T-helper 17 cell (primary cell): ENCODE measurements at places on chromosomes 7 and 10.

GRCh38 chr10:2476218-2476811 lies 591.0 kb upstream of the PFKP start:
- no peak for DNase-seq

DNA sequence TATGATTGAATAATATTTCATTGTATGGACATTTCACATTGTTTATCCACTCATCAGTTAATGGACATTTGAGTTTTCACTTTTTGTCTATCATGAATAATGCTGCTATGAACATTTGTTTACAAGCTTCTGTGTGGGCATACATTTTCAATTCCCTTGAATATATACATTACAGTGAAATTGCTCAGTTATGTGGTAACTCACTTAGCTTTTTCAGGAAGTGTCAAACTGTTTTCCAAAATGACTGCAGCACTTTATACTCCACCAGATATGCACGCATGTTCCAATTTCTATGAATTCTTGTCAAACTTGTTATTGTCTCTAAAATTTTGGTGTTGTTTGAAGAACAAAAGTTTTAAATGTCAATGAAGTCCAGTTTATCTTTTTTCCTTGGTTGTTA lies 401.2 kb downstream of the THSD7A start:
- no peak for DNase-seq

DNA sequence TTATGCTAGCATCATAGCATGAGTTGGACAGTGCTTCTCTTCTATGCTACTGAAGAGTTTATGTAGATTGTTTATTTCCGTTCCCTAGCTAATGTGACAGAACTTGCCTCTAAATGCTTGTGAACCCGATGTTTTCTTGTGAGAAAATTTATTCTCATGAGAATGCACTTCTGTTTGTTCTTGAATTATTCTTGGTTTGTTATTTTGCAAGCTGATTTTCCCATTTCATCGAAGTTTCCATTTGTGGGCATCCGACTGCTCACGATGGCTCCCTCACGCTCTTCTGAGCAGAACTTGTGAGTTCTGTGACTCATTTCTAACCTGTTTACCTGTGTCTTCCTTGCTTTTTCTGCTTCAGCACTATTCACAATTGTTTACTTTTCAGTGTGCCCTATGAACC lies 59.9 kb downstream of the WDFY4 start:
- no peak for DNase-seq

GRCh38 chr10:47261556-47261955 lies 38.4 kb upstream of the GDF10 start:
- DNase-seq, result no peak

DNA sequence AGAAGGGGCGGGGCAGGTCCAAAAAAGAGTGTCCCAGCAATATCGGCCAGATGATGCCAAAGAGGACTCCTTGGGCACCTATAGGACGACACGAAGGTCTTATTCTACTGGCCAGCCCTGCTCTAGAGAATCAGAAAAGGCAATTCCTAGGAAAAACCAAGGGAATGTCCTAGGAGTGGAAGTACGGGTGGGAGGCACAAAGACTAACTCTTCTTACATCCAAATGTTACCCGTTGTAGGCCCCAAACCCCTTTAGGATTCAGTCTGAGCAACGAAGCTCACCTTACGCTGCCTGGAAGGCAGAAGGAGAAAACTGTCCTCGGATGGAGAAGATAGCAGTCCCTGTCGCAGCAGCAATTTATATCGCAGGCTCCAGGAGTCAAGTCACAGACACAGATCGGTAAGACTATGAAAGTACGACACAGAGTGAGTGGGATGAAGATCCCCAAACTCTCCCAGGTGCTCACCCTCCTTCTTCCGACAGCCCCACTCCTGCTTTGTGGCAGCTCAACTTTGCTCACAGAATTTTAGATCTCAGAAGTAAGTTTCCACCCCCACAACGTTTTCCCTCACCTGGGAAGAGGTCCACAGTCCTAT lies 558 bp downstream of the TCTN3 start:
- DNase-seq, result no peak

- no peak for DNase-seq
Observed at GRCh38 chr7:116337800-116338199, 127.5 kb downstream of the TES start.

DNA sequence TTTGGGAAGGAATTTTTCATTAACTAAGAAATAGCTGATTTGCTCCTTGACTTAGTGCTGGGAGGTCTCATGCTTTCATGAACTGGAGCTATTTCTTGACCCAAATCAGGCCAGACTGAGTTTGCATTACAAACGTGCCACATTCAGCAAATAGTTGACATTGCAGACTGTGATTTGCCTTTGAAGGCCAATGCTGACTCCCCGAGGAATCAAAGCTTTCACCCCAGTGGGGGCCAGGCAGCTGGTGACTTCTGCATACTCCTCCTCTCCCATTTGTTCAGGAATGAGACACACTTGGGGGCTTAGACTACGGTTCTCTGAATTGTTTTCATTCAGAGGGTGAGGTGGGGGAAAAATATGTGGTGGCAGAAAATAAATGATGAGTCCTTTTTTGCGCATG lies 111.0 kb upstream of the JAZF1 start:
- DNase-seq, result no peak

DNA sequence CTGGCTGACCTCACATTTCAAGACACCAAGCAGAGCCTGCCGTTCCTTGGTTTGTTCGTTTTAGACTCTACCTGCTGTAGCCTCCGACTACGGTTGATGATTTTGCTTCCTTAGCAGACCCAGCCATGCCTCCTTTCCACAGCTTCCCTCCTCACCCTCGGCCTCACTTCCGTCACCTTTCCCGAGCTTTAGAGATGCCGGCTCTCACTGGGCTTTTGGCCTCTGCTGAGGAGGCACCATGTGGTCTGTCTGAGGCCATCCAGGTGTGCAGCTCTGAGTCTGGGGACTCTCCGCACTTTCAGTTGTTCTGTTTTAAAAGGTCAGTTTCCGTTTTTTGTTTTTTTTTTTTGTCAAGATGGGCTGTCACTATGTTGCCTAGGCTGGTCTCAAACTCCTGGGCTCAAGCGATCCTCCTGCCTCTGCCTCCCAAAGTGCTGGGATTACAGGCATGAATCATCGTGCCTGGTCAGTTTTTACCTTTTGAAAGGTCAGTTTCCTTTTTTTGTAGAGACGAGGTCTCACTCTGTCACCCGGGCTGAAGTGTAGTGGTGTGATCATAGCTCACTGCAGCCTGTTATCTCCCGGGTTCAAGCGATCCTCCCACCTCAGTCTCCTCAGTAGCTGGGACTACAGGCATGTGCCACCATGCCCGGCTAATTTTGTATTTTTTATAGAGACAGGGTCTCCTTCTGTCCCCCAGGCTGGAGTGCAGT lies 11.7 kb downstream of the ORAI2 start:
- no peak for DNase-seq

- DNase-seq, result no peak
Observed at GRCh38 chr7:41834805-41835694, 132.2 kb upstream of the INHBA start.

- DNase-seq, result no peak
Observed at GRCh38 chr10:5482016-5482415, 17.4 kb downstream of the CALML5 start.

DNA sequence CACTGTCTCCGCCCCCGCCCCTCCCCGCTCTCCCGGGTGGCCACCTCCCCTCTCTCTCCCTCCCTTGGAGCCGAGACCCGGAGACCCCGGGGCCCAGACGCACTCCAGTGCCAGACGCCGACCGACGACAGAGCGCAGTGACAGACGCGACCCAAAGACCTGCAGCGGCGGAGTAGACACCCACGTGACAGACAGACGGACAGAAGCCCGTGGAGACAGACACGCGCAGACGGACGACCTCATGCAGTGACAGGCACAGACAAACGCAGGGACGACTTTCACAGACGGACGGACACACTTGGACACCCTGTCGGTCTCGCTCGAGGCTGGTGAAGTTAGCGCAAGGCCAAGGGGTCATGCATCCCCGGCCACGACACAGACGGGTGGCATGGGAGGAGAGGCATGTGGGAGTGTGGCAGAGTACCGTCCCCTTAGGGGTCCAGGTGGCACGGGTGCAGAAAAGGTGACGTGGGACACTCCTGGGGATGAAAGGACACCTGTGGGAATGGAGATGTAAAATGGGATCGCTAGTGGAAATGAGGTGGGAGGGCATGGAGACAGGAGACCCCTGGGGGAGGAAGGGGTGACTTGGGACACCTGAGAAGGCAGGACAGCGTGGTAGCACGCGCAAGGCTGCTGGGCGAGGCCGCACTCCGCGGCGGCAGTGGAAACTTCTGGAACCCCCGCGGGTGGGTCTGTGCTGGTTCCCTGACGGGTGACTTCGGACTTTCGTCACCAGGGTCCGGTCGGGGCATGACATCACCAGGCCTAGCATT lies 456 bp upstream of the ACHE start:
- no peak for DNase-seq

- no peak for DNase-seq
Observed at GRCh38 chr10:71998840-71999194, 34.6 kb downstream of the CHST3 start.

- DNase-seq, result no peak
Observed at GRCh38 chr10:68897336-68897741, 3.8 kb upstream of the DDX50 start.

GRCh38 chr10:16195178-16195769 lies 241.5 kb upstream of the PTER start:
- no peak for DNase-seq

DNA sequence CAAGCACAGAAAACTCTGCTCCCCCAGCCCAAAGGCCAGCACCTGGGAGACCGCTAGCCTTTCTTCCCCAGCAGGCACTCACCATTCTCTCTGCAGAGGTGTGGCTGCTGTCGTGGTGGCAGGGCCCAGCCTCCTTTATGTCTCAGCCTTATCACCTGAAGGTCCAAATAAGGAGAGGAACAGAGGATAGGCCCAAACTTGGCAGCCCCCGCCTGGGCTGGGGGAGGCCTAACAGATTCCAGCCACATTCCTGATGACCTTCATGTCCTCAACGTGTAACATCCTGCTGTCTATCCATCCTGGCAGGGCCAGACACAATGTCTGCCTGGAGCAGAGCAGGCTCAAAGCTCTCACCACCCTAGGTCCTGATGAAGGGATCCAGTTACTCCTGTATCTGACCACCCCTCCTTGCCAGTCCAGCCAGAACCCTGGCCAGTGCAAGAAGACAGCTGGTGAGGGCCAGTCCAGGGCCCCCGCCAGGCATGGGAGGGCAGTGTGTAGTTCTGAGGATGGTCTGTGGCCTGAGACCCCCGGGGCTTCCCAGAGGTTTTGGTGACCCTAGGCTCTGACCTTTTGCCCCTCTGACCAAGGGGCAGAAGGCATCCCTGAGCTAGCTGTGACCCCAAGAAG lies at the start of gene MYL7:
Gene MYL7, minus strand, starts transcription at position 112 of the 630 bp plus-strand sequence. Its CDS starts 27 bp downstream, at position 85.
- no peak for DNase-seq

DNA sequence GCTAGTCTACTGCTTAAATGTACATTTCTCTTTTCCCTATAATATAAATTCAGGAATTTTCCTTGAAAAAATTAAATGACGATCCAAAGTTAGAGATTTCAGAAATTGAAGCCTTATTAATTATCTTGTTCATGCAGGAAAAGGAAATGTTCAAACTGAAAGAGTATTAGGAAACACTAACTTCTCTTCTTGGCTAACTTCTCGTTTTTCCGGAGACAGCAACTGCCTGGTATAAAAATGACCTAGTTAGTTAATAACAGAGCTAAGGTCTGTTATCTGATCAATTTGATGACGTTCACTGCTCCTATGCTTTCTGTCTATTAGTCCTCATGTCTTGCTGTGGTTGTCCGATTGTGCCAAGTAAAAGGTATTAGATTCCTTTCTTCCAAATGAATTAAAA lies 212.5 kb downstream of the DGKB start:
- no peak for DNase-seq

GRCh38 chr10:112821663-112822062 lies 128.4 kb upstream of the TCF7L2 start:
- DNase-seq, result no peak

- no peak for DNase-seq
Observed at GRCh38 chr7:97506728-97507127, 225.2 kb upstream of the TAC1 start.
